ENCODE measurements at places on chromosomes 12 and 14.

GRCh38 chr14:75246546-75247285 lies 31.9 kb upstream of the FOS start:
- DNase-seq: no peak

- DNase-seq: no peak
These were observed 77.5 kb downstream of the PEBP1 start for GRCh38 chr12:118213452-118213851.

DNA sequence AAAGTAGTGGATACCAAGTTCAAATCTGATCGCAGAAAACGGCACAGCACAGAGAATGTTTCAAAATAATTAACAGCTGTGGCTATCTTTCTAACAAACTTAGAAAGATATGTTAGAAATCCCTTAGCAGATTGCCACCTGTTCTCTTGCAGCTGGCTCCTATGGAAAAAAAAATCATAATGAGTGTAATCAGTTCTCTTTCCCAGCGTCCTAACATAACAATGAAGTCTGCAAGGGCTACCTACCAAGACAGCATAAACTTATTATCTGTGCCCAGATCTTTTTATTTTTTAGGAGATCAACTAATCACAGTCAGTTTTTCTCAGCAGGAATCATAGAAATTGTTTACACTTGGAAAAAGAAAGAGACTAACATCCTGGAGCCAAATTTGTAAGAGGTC lies 358.6 kb upstream of the FOXG1 start:
- no peak for DNase-seq

GRCh38 chr14:61525293-61526011 lies 169.9 kb upstream of the HIF1A start:
- DNase-seq: peak; percentile 29

DNA sequence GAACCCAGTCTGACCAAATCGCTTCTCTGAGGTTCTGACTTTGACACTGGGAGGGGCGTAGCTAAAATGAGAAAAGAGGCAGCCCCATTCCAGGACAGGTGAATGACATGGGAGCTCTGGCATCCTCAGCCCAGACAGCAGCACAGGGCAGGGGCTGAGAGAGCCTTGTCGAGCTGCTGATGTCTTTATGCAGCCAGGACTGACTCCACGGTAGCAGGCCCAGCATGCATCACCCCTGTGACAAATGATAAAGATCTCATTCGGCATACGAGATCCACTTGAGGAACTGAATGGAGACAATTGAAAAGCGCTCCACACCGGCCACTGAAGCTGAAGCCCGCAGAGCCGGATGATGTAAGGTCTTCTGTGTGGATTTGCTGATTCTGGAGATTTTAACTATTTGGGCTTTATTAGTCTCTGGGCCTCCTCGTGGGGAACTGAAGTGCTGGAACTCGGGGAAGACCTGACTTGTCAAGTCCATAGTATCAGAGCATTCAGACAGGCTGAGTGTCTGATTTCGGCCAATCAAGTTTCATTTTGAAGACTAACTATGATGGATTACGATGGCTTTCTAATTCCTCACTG lies 56.9 kb upstream of the MAP1LC3B2 start:
- no peak for DNase-seq
